CD4-positive, alpha-beta T cell treated with Interleukin-12 subunit alpha and Interleukin-12 subunit beta, for 1 hour (primary cell): ENCODE measurements at places on chromosomes 2 and 18.

GRCh38 chr2:168127371-168127770 lies 120.0 kb downstream of the STK39 start:
- DNase-seq, result no peak

GRCh38 chr18:12359515-12359927 lies 17.5 kb downstream of the AFG3L2 start:
- no peak for DNase-seq

DNA sequence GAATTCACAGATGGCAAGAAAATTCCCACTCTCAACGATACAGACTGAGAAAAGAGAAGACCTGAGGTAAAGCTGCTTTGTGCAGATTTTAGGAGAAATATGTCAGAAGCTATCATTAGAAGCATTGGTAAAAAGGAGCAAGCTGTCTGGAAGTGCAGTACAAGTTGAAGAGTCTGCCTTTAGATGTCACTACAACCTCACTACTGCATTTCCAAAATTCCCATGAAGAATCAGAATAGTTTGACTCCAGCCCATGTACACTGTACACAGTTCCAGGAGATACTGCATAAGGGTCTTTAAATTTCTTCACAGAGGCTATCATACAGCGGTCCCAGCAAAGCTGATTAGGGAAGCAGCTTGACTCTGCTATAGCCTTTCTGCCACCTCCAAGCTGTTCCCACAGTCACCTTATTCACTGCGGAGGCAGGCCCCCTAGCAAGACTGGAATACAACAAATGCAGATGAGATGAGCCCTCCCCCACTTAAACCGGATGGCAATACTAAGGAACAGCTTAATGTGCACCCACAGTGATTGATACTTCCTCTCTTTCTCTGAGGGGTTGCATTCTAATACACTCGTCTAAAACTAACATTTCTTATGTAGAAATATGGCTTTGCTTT lies 527.4 kb downstream of the TMEM182 start:
- DNase-seq, result no peak

- no peak for DNase-seq
Observed at GRCh38 chr18:35828591-35828990, 143.9 kb upstream of the RMP24 start.

DNA sequence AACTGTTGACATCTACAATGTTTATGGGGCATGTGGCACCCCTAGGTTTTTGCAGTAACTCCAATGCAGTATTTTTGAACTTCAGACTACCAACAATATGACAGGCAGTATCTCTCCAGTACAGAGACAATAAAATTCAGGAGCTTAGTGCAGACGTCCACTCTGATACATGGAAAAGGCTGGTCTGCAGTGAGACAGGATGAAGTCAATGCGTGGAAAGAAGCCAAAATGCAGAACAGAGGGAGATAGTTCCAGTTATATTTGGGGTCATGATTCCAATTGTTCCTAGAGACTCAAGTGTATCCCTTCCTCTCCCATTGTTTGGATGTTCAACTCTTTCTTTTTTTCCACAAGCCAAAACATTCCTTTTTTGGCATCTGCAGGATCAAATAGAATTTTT lies 18.7 kb upstream of the SMAD2 start:
- no peak for DNase-seq

DNA sequence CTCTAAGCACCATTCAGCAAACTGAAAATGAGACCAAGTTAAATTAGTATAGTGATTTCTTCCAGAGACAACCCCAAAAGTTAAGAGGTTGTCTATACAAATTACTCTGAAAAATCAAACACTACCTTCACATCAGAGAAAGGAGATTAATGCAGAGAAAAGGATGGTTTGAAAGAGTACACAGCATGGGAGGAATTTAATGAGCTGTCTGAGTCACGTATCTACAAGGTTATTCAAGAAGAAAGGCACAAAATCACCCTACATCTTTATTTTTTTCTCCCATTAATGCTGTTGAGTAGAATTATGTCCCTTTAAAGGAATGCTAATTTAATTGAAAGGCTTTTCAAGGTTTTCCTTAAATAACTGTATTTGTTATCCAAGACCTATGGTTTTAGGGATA lies 41.1 kb downstream of the LANCL1 start:
- no peak for DNase-seq

DNA sequence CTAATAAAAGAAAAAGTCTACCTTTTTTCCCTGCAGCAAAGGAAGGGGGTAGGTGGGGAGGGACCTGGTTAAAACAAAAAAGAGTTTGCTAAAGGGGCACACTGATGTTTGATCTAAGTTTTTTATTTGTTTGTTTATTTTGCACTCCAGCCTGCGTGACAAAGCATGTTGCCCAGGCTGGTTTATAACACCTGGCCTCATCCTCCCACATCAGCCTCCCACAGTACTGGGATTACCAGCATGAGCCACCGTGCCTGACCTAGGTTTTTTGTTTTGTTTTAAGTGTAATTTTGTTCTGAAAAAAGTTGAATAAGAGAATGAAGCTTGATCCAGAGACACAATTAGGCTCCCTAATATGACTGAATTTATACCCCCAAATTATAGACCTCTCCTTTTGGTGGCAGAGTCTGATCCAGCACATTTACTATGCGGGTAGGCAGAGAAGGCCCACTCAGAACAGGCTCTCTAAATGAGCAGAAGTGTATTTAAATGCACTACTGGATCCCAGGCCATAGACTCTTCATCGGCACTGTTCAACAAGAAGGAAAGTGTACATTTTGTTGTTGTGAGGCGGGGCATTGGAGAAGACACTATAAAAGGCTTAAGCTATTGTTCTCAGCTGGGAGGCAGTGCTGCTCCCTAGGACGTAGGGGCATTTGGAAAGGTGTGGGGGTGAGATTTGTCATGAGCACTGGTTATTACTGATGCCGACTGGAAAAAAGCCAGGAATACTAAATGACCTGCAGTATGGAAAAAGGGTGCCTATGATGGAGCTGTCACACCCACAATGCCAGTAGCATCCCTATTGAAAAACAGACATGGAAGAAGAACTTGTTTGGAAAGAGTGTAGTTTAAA lies 32.4 kb downstream of the MRPS9 start:
- DNase-seq, result no peak

DNA sequence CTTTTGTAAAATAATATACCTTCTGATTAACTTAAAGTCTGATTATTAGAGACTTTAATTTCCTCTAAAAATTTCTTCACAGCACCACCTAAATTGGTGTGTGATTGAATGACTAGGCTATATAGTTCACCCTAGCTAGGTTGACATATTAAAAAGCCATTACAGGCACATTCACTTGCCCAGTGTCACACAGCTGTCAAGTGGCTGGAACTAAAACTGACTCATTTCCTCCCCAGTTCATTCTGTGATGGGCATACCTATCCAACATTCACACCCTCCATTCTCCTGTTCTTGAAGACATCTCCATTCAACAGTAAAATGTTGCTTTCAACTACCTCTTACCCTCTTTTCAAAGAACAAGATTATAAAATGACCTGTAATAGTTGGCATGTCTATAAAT lies 334.5 kb downstream of the ARHGAP15 start:
- DNase-seq, result no peak

- DNase-seq, result no peak
Observed at GRCh38 chr18:32315881-32316280, 126.0 kb downstream of the MEP1B start.

DNA sequence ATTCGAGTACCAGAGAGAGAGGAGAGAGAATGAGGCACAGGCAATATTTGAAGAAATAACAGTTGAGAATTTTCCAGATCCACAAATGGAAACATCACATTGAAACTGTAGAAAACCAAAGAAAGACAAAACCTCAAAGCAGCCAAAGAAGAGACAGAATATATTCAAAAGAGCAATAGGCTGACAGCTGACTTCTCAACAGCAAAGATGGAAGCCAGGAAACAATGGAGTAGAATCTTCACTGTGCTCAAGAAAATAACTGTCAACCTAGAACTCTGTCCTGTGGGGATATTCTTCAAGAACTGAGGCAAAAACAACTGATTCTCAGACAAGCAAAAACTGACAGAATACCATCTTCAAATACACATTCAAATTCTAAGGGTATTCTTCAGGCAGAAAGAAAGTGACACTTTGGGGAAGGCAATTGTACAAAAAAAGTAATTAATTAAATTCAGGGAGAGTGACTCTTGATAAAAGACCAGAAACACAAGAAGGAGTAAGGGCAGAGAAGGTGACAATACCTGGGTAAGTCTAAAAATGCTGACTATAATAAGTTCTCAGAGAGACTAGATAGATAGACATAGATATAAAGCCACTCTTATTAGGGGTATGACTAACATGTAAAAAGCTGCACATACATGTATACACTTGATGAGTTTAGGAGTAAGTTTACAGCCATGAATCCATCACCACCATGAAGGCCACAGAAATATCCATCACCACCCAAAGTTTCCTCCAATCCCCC lies 25.6 kb downstream of the ANKMY1 start:
- DNase-seq, result no peak

DNA sequence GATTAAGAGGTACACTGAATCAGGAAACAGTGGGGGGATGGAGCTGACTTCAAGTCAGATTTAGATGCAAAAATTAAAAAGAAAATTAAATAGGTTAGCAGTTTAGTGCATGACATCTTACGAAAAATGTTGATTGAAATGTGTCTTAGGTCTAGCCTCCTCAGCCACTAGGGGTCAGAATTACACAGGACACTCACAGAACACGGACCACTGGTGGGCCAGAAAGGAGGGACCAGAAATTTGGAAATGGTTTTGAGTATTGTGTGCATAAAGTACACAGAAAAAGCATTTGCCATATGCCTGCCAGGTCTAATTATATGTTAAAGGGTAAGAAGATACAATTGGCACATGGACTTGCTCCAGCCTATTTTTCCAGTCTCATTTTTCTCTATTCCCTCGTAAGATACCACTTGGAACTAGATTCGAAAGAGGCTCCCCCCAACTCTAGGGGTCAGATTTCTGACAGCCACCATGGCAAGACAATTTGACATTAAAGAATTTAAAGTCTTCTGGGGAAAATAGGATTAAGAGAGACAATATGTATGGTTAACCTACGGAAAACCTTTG lies 550.2 kb upstream of the SETBP1 start:
- no peak for DNase-seq

- DNase-seq, result no peak
Observed at GRCh38 chr18:34492652-34493051, 217.4 kb upstream of the DTNA start.

DNA sequence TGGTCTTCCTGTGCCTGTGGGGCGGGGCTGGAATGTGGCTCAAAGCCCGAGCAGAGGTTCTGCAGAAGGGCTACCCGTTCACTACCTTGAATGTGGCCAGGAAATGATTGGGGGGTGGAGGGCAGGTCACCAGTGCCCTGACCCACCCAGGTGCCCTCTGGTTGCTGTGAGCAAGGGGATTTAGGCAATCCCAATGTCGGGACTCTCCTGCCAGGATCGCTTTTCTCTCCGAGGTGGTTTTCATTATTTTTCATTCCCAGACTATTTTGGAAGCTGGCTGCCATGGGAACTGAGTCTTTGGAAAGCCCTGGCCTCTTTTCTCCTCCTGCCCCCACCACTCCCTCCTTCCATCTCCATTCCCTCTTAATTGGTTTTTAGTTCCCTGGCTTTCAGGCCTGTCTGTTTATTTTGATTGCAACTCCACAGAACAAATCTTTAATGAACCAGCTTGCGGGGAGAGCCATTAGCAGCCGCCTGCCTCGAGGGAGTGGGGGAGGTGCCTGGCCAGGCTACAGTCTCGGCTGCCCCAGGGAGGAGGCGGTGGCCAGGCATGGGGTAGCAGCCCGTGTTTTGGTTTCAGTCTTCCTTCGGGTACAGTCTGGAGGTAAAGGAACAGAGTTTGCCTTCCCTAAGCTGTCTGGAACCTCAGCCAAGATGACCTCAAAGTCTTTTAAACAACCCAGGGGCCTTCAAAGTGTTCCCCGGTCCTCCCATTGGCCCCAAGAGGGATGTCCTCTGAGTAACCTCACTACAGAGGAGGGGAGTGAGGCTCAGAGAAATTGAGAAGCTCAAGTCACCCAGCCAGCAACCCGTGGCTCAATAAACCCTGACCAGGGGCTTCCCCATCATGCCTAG lies 114.4 kb upstream of the HAAO start:
- DNase-seq, result no peak

GRCh38 chr2:86142436-86143257 lies 36.6 kb downstream of the PTCD3 start:
- DNase-seq, result no peak

- DNase-seq, result peak; percentile 56
Observed at GRCh38 chr2:236366397-236366796, 102.2 kb upstream of the ASB18 start.

DNA sequence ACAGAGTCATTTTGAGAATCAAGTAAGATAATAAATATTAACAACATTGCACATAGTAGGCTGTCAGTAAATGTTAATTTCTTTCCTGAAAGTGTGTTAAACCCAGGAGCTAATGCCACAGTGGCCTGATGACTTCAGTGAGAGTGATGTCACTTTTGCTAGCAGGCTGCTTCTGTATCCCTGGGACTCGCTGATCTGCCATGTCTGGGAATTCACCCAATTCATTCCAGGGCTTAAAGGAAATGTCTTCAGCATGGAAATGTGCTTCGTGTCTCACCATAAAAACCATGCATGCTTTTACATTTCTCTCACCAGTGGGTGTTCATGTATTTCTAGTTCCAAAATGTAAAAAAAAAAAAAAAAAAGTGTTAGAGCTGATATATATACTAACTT lies 56.8 kb upstream of the MAPRE3 start:
- no peak for DNase-seq

DNA sequence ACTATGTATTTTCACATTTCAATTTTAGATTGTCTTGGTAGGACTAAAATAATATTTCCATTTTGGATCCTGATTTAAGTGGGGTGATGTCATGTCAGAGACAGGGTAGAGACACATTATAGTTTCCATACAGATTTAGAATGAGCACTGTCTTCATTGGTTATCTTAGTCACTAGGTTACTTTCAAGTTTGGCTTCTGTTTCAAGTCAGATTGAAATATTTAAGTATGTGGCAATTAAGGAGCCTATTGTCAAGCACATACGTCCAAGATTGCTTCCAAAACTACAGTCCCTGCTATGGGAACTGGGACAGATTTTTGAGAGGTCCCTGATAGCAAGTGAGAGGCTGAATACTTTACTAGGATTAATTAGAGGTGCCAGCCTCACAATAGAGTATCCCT lies 89.2 kb upstream of the FAM117B start:
- DNase-seq, result no peak

DNA sequence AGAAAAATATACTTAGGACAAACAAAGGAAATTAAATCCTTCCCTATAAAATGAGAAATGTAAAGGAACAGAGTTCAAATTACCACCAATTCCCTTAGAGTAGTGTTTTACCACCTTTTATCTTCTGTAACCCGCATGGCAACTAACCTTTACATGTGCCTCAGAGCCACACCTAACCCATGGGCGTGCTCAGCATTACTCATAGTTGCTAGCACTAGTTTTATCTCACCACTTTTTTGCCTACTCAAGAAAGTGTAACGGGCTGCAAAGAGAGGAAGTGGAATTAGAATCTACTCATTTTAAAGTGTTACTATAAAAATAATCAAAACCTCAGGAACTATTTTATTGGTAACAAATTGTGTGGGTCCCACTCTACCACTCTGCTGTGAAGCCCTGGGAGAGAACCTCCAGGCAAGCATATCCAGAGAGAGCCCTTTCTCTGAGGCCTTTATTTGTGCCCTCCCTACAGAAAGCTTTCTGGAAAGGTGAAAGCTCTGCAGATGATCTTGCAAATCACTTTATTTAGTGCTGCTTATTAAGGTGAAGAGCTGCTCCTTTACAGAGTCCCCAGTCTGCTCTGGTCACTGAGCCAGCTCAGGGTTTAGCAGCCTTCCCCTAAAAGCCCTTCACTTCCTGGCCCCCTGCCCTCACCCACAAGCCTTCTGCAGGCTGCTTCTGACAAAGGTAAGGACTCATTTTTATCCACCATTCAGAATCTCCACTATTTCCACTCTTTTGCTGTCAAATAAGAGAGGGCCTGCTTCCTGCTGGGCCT lies 98.8 kb downstream of the TRABD2A start:
- DNase-seq, result peak; percentile 72

GRCh38 chr18:58556331-58557007 lies 72.4 kb downstream of the ALPK2 start:
- DNase-seq, result no peak
